Epithelial cell of proximal tubule (primary cell): ENCODE measurements at places on chromosomes 7 and 10. TPM values are rescaled to one million over a fixed set of nuclear protein-coding genes. Genes with fewer than 3 reads are reported as not detected.

Gene C10orf143
- total RNA-seq = 0.22 and 4.7 TPM in 2 replicates

Gene ACTL6B
- total RNA-seq = not detected in 2 replicates

Gene AOAH
- 0.51 and 1.2 TPM in 2 replicates for total RNA-seq

Gene TMEM139
- total RNA-seq = 14.5 and 30.9 TPM in 2 replicates

Gene PARG
- total RNA-seq = 20.4 and 24.3 TPM in 2 replicates
